Brain pericyte (primary cell): ENCODE measurements at places on chromosomes 2 and 18.

DNA sequence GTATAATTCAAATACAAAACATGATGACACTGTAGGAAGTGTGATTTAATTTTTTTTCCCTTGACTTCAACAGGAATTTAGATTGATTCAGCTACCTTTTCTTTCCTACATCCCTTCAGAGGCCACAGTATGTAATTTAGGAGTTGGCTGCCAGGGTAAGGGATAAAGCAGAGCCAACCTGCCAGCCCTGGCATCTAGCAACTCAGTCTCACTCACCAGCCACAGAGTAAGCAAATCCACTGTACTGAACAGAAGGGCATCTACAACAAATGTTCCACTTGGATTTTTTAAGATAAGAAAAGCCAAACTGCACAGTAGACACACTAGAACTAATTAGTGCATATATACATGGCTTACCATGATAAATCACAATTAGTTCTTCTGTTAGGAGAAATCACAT lies 54.3 kb upstream of the PEX13 start:
- DNase-seq: no peak

- DNase-seq: no peak
Observed at GRCh38 chr18:50057009-50057408, 137.9 kb downstream of the MYO5B start.

- no peak for DNase-seq
Observed at GRCh38 chr2:113080134-113080533, 12.4 kb downstream of the IL1F10 start.

- DNase-seq: no peak
Observed at GRCh38 chr2:112462178-112462577, 19.8 kb upstream of the TTL start.

DNA sequence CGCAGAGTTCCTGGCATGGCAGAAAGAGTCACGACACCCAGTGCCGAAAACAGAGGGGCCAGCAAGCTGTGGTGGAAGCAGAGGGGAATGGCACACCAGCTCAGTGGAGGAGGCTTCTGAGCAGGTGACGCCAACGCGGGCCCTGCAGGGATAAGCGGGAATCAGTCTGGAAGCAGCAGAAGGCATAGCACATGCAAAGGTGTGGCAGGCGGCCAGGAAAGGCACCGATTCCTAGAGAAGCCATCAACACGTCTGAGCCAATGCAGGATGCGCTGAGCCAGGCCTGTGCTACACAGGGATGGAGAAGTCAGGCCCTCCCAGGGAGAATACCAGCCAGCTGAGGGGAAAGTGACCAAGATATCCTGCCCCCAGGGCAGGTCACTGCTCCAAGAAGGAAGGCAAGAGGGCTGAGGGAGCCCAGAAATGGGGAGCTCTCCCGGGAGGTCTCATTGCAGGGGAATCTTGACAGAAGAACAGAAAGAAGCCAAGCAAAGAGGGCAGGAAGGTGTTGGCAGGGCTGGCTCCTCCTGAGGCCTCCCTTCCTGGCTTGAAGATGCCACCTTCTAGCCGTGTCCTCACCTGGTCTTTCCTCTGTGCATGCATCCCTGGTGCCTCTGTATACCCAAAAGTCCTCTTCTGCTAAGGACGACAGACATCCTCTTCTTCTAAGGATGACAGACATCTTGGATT lies 16.3 kb downstream of the TEX51 start:
- no peak for DNase-seq

GRCh38 chr18:79572848-79573451 lies 106.7 kb upstream of the CTDP1 start:
- DNase-seq: no peak
